ENCODE measurements at places on chromosomes 11 and 22.

- no peak for DNase-seq
Observed at GRCh38 chr11:127238321-127238720, 237.8 kb upstream of the KIRREL3 start.

DNA sequence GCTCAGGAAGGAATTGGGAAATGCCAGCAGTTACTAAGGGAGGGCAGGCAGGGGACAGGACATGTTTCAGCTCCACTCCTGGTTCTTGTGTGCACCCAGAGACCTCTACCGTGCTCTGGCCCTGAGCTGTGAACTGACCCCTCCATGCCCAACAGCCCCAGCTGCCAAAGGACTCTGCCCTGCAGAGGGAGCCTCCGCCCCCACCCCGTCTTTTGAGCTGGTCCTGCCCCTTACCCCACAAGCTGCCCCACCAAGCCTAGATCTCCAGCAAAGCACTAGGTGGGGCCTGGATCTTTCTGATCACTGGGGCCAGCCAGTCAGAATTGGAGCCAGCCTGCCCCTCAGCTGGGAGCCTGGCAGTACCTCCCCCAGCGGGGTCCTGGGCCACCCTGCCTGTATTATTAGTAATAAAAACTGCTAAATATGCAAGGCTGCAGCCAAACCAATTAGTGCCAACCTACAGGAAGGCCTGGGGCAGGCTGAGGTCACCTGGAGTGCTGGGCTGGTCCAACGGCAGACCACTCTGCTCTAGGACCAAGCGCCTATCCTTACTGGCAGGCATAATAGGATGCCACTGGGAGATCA, 23.9 kb upstream of the DRICH1 start:
- DNase-seq: no peak

DNA sequence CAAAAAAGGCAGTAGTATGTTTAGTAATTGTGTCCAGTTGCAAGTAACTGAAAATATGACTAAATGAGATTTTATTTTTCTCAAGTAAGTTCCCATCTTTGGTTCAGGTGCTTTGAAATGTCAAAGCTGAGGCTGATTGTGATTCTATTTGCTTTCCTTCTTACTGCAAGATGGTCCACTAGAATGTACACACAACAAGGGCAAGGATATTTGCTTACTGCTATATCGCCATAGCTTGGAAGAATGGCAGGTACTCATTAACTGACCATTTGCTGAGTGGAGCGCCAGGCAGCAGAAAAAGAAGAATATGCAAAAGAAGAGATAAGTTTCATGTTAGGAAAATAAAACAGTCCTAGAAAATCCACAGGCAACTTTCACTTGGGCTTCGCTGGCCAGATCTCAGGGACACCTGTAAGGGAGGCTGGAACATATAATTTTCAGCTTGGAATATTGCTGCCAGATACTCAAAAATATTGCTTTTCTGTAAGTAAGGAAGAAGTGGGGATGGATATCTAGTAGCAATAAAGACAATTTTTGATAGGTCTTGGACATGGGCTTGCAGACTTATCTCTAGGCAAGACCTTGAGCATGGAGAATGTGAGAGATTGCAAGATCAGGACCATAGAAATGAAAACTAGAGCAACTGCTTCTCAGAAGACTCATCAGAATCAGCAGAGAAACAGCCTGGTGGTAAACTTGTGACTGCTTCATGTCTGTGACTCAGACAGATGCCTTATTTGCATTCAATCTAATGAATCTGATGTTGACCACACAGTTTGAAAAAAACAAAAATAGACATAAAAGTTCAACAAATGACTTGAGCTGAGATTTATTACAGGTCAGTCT, 44.8 kb upstream of the OR9Q1 start:
- no peak for DNase-seq

GRCh38 chr11:121563900-121564822, 111.4 kb upstream of the SORL1-AS1 start:
- DNase-seq: no peak

GRCh38 chr11:86390487-86390886, 15.8 kb downstream of the CCDC81 start:
- no peak for DNase-seq

GRCh38 chr11:131033151-131033651, 116.9 kb upstream of the SNX19 start:
- DNase-seq: no peak

DNA sequence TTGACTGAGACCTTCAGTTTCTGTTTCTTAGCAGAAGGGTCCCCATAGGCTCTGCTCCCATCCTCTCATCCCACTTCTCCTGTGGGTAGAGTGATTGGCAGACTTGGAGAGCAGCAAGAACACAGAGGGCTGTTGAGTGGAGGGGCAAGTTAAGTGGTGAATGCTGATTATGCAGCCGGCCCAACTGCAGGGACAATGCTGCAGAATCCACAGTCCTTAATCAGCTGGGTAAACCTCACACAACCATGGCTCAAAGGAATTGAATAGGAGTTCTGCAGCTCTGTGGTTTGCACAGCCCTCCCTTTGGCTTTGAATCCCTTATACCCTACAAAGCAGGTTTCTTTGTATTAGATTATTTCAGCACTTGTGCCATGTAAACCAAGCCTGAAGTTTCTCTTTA, 161.1 kb downstream of the NAV2 start:
- DNase-seq: no peak

GRCh38 chr11:87366763-87367405, 329.1 kb downstream of the TMEM135 start:
- no peak for DNase-seq

DNA sequence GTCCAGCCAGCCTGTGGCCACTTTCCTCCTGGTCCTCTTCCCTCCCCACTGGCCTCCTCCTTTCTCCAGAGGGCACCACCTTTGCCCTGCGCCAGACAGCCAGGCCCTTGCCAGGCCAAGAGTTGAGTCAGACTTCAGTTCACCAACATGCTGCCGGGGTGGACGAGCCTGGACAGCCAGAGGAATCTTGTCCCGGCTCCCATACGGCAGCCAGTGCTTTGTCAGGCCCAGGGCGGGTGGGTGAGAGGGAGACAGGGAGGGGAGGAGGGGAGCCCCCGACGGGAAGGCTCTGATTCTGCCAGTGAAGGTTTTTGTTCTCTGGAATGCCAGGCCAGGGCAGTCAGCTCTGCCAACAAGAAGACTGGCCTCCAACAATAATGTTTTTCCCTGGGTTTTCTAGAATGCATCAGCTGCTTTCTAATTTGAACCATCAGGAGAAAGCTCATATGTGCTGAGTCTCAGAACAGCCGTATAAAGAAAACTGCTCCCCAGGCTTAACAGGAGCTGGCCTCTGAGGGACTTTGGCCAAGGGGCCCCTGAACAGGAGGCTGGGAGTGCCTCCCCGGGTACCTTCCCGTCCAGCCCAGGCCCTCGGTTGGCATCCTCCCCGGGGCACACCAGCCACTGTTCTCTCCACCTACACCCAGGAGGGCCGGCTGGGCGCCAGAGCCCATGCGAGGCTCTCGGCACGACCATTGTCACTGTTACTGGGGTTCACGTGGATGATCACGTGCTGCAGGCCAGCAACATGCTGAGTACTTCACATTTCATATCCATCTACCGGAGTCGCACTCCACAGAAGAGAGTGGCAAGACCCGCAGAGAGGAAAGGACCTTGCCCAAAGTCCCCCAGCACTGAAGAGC, 28.6 kb downstream of the LIF start:
- DNase-seq: peak; percentile 59

DNA sequence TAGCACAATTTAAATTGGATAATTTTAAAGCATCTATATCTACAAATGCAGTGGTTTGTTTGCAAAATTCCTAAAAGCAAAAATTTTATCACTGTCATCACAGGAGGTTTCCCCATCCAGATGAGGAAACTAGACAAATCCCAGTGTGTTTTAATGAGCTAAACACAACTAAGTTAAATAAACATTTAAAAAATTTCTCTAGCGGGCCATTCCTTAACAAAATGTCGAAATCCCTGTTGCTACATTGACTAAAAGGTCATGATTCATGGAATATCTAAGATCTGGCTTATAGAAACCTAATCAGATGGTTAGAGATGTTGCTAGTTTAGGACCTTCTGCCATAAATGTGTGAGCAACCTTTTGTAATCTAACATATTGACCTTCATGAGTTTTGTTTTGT, 107.3 kb upstream of the BDNF start:
- no peak for DNase-seq

DNA sequence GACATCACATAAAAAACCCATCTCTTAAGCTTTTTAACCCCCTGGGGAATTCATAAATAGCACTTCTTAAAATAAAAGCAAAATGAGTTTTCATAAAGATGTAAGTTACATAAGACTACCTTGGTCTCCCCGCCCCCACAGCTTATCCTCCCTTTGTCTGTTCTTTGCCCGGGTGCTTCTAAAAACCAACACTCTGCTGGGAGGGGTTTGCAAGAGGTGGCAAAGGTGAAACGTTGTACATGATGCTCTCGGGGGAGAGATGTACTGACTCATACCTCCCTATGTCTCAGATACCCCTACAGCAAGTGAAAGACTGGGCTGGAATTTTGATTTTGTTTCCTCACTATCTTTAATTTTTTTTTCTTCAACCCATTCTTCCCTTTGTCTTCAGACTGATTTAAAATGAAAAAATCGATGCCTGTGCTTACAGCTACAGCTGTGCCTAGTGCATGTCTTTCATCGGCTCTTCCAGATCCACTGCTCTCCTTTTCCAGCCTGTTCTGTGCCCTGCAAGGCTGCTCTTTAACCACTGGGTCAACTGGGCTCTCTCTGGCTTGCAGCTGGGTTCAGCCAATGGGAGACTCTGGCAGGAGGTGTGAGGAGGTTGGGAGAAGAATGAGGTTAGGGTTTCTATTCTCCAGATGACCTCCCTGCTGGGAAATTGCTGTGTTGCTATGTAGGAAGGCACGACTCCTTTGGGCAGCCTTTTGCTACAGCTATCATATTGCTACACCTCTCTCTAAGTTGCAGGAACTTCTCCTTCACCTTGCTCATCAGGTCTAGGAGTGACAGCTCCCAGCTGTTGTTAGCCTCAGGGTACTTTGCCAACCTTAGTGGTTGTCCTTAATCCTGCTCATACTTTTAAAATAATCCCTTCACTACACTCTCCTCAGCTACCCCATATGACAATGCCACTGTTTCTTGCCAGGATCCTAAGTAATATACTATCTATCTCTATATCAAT, 266.5 kb downstream of the TENM4 start:
- no peak for DNase-seq

- DNase-seq: no peak
Observed at GRCh38 chr11:109432105-109432504, 10.1 kb downstream of the C11orf87 start.

- DNase-seq: no peak
Observed at GRCh38 chr11:2816941-2817421, 68.6 kb downstream of the CDKN1C start.

DNA sequence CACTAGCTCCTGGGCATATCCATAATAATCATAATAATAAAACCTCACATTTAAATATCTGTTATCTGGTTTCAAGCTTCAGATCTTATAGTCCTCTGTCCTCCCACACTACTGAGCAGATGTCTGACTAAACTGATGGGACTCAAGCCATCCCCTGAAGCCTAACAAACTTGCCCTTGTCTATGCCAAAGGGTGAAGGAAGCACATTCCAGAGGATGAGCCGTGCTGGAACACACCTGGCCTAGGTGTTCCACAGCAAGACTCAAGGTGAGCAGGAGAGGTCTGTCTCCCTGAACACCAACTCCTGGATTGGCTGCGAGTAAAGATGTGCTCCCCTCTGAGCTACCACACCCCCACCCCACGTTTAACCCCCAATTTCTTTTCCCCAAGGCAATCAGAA, 14.7 kb downstream of the SCUBE2 start:
- no peak for DNase-seq

DNA sequence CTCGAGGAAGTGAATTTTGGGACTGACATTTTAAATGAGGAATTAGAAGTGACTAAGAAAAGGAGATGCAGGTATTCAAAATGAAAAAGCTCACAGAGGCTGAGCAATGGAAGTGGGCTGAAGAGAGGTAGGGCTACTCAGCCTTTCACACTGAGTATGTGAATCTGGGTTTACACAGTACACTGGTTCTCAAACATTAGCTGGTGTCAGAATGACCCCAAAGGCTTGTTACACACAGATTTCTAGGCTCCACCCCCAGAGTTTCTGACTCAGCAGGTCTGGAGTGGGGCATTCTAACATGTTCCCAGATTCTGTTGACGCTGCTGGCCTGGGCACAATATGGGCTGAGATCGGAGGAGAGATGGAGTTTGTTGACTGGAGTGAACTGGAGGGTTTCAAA, 32.8 kb downstream of the CADM1 start:
- DNase-seq: no peak

DNA sequence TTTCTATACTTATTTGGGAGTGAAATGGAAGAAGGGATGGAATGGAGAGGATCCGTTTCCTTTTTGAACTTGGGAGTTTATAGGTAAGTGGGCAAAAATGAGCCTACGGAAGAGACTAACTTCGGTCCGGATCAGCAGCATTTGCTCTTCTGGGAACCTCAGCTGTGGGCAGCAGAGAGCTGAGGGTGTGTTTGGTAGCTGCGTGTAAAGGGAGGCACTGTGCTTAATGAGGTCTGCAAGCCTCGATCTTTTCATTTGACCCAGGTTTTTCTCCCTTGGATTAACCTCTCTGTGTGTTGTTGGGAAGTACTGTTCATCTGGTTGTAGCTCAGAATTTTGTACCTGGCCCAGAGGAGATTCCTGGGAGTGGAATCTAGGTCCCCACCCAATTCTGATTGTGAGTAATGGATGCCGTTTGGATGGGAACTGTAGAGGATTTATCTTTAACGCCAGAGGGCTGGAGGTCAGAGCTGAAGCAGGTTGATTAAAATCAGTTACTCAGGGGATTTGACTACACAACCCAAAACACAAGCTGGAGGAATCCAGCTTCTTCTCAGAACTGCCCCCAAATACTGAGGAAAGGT, 201.6 kb upstream of the SORL1-AS1 start:
- no peak for DNase-seq

DNA sequence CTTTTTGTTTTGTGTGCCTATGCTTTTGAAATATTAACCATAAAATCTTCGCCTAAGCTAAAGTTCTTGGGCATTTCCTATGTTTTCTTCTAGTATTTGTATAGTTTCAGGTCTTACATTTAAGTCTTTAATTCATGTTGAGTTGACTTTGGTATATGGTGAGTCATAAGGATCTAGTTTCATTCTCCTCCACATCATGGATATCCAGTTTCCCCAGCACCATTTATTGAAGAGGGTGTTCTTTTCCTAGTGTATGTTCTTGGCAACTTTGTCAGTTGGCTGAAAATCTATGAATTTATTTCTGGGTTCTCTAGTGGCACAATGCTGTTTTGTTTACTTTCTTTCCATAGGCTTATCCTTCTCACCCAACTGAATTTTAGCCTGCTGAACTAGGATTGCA, 49.0 kb downstream of the CTSC start:
- no peak for DNase-seq

- DNase-seq: no peak
Observed at GRCh38 chr22:43441751-43442150, 29.9 kb downstream of the MPPED1 start.

- no peak for DNase-seq
Observed at GRCh38 chr22:50084080-50084477, 1.1 kb downstream of the MLC1 start.

GRCh38 chr22:41732096-41732772, 32.9 kb downstream of the MEI1 start:
- no peak for DNase-seq

GRCh38 chr11:64028398-64029115, 7.2 kb upstream of the FLRT1 start:
- no peak for DNase-seq

Data from C1 segment of cervical spinal cord (tissue), 14 donors.